ENCODE measurements at places on chromosomes 7 and 10.

- DNase-seq = no peak
Measured at GRCh38 chr10:132482090-132482800, 55.3 kb upstream of the INPP5A start.

- peak; percentile 18 for DNase-seq
Measured at GRCh38 chr10:14163377-14164086, 167.2 kb downstream of the FRMD4A start.

DNA sequence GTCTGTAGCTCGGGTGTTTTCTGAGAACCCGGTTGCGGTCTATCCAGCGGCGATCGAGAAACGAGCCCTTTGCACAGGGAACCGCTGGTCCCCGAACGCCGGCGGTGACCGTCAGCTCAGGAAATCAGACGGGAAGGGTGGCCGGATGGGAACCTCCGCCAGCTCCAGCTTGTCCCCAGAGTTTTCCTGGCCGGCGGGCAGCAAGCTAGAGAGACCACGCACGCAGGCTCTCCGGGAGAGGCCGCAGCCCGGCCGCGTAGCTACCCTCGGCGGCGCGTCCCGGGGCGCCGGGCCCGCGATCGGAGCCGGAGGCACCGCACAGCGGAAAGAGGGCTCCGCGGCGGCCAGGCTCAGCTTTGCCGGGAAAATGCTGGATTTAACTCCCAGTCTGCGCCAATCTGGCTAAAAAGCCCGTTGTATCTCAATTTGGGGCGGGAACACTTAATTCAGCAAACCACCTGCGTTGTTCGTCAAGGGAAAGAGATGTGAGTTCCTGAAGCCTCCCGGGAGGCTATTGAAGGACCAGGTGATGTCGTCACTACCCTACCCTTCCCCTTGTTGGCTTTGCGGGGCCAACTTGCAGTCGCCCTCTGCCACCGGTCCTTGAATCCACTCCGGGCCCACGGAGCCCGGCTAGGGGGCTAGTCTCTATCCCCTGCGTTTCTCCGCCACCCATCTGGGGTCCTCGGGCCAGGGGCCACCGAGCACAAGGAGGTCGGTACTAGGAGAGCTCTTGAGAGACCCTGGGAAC is 859 bp upstream of the CH25H start:
- peak; percentile 73 for DNase-seq

GRCh38 chr10:20415684-20416083 is 481.4 kb downstream of the NEBL start:
- DNase-seq = no peak

DNA sequence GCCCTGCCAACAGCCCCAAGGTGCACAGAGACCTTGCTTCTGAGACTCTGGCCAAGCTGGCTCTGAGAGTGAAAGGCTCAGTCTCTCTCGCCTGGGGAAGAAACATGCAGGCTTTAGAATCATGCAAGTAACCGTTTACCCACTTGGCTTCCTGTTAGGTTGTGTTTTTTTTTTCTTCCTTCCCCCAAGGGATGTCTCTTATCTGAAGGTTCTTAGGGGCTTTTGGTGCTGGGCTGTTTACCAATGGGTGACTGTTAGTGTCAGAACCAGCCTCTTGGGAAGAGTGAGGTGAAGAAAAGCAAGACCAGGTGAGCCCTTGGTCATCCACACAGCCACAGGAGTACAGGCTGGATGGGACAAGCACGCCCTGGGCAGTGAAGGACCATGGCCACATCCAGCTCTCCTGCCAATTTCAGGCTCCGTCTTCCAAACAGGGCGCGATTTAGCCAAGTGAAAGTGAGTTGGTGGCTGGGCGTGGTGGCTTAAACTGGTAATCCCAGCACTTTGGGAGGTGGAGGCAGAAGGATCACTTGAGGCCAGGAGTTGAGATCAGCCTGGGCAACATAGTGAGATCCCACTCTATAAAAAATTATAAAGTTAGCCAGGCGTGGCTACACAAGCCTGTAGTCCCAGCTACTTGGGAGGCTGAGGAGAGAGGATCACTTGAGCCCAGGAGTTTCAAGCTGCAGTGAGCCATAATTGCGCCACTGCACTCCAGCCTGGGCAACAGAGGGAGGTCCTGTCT is 76.3 kb upstream of the CUX1 start:
- no peak for DNase-seq

DNA sequence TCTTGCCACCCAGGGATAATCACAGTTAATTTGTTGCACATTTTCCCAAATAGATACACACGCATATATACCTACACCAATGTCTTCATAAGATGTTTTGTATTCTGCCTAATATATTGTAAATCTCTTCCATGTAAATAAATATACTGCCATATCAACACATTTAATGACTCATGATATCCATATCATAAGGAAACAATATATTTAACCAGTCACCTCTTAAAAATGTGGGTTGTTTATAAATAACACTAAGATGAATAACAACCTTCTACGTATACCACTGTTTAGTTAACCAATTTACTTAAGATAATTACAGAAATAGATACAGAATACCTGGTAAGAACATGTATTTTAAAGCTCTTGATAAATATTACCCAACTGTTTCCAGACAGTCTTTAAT is 38.2 kb downstream of the ELAPOR2 start:
- no peak for DNase-seq

DNA sequence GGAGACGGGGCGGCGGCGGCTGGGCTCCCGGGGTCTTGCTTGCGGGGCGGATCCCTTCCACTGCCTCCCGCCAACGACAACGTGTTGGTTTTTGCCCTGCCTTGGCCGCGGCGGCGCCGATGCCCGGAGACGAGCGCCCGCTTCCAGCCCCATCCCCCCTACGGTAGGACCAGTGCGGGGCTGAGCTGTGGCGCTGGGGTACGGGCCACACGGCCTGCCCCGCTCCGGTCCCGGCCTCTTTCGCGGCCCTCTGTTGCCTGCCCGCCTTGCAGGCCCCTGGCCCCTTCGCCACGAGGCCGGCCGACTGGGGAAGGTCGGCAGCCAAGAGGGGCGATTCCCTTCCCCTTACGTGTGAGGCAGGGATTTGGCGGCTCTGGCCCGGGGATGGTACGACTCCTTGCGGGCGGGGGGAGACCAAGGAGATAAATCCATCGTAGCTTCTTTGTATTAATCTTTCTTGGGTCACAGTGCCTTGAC is 488 bp downstream of the EIF4H start:
- DNase-seq = peak; percentile 65

DNA sequence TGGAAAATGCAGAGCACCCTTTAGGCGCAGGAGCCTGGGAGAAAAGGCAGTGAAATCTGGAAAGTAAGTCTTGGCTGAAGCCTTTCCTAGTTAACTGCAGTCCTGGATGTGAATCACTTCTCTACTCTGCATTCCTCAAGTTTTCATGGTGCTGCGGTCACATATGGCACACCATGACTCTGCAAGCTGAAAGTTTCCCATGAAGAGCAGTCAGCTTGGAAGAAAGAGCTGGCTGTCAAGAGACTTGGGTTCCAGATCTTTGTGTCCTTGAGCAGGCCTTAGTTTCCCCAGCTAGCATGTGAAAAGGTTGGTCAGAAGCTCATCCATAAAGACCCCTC is 548.3 kb downstream of the SORCS3 start:
- no peak for DNase-seq

DNA sequence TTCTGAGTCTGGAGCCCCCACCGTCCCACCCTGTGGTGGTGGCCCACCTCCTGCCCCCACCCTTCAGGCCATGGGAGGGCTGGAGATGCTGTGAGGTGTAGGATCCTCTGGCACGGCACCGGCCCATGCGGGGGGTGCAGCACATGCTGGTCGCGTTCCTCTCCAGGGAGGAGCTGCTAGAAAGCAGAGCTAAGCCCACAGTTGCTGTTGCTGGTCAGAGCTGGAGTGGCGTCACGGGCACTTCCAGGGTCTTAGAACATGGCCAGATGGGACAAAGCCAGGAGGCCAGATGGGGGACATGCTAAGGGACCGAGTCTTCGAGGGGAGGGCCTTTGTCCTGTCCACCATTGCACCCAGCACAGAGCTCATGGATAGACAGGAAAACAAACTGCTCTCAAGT is 21.6 kb downstream of the AGAP3 start:
- DNase-seq = no peak

- DNase-seq = no peak
Measured at GRCh38 chr7:127813991-127814541, 162.1 kb downstream of the SND1 start.

GRCh38 chr10:44386546-44387052 is 1.7 kb upstream of the CXCL12 start:
- DNase-seq = peak; percentile 86

- DNase-seq = no peak
Measured at GRCh38 chr7:6170571-6171531, 101.6 kb downstream of the CYTH3 start.

DNA sequence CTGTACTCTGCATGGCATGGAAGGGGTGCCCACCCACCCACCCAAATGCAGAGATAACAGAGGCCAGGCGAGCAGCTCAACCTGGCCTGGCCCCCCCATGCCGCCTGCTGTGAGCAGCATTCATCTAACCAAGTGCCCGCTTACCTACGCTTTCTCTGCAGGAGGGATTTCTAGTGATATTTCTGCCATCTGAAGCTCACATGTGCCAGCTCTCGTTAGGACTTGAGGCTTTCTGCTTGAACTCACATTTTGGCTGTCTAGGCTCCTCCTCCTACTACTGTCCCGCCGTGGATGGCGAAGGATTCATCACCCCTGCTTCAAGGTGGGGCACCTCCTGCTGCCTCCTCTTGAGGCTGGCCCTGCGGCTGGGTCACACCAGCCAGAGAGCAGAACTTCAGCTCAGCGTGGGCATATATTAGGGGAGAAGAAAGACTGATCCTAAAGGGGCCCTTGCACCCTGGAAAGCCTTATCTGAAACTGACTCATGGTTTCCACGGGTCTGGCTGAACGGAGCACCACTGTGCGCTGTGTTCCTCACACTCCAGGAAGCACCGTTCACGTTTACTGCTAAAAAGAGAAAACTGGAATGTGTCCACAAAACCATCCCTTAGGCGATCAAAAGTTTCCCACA is 45.5 kb downstream of the CTBP2 start:
- no peak for DNase-seq

- peak; percentile 55 for DNase-seq
Measured at GRCh38 chr7:128833148-128833945, 3.1 kb downstream of the FLNC start.

DNA sequence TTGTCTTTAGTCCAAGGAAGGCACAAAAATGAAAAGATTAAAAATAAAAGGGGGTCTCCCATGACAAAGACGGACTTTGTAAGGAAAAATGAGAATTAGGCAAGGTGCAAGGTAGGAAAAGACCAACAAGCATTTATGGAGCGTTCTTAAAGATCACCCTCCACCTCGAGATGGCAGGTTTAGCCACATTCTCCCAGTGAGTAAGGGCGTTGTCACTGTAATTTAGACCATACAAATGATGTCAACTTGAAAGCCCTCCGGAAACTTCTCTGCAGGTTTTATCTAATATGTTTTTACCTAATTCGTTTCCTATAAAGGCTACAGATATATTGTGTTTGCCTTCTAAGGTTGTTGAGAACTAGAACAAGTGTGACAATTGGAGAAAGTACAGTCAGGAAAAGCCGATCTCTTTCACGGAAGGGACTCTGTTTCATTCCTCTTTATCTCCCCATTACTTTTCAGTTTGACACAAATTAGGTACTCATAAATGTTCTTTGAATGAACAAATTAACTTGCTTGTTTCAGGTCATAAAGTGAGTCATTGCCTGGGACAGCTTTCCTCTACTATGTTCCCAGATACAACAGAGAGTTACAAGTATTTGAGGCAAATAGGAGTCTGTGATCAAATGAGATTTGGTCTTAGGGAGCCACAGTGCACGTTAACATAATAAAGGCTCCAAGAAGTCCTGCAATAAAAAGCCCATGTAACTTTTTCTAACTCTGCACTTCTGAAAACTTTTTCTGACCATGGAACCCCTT is 102.6 kb upstream of the HABP2 start:
- no peak for DNase-seq

DNA sequence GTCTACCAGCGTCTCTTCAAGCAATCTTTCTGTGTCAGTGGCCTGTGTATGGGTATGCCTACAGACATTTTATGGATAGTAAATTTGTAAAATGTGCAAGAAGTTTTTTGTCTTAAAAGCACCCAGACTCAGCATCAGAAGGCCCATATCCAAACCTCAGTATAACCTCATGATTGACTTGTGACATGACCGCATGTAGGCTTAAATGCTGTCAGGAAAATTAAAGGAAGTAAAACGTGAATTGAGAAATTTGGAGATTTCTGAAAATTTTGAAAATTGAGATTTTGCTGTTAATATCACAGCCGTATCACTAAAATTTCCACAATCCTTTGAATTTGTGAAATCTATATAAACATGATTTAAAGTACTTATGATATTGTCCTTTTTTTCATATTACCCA is 410.2 kb downstream of the AUTS2 start:
- no peak for DNase-seq

DNA sequence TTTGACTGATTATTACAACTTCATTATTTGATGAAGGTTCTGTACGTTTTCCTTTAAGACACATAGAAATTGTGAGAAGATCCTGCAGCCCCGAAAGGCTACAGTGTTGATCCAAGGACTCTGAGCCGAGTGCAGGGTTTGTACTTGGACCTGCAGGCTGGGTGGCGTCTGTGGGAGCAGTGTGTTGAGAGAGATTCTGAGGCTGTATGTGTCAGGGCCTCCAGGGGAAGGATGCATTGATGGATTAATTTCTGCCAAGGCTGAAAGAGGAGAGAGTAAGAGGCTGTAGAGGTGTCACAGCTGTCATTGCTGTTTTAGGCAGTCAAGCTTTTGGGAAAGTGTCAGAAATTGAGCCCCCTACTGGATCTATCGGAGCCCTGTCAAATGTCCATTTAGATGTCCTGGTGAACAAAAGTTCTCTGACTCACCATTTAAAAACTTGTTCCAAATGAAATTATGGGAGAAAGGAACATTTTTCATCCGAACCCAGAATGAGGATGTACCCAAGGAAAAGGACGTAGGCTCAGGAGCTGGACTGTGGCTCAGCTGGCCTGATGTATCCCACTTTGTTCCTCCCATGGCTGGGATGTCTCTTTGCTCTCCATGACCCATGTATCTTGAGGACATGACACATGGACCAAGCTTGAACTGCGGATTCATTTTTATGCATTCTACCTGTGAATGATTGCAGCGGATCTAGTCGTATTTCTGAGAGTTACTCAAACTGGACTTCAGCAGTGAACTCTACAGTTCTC is 102.2 kb downstream of the TCF7L2 start:
- no peak for DNase-seq

- no peak for DNase-seq
Measured at GRCh38 chr7:112199672-112200071, 6.5 kb downstream of the DOCK4 start.

DNA sequence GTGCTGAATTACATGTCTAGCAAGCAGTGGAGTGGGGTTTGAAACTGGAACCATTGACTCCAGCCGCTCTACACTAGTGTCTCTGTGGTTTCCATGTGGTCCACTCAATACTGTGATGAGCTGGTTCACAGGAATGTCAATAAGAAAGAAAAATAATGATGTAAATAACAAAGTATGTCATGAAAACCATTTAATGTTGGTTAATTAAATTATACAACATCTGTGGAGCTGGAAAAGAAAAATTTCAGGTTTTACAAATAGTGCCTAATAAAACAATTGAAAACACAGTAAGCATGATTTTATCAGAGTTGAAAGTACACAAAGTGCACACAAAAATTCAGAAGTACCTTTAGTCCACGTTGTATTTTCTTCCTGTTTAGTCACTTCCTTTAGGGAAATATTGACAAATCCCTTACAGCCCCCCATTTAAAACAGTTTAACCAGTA is 28.7 kb upstream of the NAMPT start:
- no peak for DNase-seq

All from GM23338 (cell line).